T follicular helper cell (primary cell): ENCODE measurements at places on chromosomes 3 and 15.

DNA sequence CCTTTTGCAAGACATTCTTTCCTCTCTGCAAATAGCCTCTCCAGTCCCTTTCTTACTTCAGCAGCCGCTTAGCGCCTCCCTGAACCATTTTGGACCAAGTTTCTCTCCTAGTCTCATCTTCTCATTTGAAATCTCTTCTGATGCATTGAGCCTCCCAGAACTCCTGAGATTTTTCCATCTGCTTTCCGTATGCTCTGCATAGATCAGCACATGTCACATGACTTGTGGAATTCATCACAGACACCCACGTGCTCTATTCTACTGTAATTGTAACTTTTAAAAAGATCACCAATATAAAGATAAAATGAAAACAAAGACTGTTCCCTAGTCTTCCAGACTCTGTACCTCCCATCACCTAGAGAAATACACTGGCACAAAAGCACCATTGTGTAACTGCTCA is 100.7 kb downstream of the GADL1 start:
- DNase-seq: no peak

DNA sequence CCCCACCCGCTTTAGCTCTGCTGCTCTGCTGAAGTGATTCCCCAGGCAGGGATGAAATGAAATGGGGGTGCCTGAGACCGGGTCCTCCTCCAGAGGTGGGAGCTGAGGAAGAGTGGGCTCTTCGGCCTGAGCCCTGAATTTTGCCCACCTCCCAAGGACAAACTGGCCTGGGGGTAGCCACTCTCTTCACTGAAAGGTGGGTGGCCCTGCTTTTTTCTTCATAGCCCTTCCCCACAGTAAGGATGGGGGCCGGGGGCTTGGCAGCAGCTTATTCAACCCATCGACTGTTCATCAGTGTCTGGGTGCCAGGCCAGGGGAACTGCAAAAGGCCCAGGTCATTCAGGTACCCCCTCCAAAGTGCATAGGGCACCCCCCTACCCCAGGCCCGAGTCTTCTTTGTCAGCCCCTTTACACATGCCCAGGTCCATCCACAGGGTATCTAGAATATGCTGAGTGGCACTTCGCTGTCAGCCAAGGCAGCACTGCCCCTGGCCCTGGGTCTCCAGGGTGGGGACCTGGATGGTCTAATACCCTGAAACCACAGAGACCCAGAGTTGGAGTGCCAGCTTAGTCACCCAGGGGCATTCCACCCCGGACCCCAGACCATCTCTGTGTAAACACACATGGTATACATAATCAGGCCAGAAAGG is 7.9 kb downstream of the SCN5A start:
- DNase-seq: no peak

DNA sequence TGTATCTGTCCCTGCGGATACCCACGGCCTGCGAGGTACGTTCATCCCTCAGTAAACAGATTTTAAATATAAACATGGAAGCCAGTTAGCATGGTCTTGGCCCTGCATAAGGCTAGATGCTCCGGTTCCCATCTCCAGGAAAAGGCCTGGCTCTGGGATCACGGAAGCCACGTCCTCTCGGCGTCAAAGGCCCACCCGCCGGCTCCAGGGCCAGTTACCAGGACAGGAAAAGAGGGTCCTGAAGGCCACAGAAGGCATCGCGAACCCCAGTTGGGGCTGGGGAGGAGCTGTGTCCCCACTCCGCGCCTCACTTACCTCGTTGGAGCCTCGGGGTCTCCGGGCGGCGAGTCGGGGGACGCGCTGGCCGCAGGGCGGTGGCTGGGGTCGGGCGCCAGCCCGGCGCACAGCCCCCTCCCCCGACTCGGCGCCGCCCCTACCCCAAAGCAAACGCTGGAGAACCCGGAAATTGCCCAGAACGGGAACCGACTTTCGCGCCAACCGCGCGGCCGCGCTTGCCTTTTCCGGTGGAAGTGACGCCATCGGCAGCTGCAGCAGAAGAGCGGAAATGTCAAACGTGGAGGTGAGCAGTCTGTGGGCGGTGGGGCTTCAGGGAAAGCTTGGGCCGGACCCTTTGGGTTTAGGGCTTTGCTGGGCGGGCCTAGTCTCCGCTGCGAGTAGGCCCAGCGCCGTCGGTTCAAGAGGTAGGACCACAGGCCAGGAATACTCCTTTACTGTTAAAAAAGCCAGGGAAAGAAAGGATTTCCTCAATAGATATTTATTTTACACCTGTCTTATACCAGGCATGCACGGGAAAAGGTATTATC is at the start of gene TOPBP1:
Gene TOPBP1 (minus strand): TSS at position 488 of the 824 bp plus-strand sequence. CDS start 814 bp downstream, outside the sequence.
- DNase-seq: peak; percentile 76

DNA sequence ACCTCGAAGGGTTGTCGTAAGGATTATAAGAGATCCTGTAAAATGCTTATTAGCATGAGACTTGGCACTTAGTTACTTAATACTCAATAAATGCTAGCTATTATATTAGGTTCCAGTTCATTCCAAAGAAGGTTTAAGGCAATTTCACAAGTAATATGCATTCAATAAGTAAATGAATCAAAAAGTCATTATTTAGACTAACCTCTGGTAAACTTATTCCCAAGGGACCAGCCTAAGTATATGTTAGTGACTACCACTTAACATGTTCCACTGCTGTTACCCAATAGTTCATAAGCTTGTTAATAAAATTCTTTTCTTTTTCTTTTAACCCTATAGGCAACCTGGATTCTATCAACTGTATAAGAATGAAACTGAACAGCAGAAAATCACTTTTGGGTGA is 5.1 kb downstream of the PDCD10 start:
- no peak for DNase-seq

- no peak for DNase-seq
Observed at GRCh38 chr3:13457593-13457992, 22.5 kb upstream of the HDAC11 start.

- peak; percentile 69 for DNase-seq
Observed at GRCh38 chr15:69760890-69761568, 308.4 kb downstream of the RPLP1 start.

GRCh38 chr15:35289024-35289617 is 204.0 kb upstream of the NANOGP8 start:
- DNase-seq: no peak

- peak; percentile 6 for DNase-seq
Observed at GRCh38 chr15:89171136-89172072, 50.0 kb downstream of the RLBP1 start.

DNA sequence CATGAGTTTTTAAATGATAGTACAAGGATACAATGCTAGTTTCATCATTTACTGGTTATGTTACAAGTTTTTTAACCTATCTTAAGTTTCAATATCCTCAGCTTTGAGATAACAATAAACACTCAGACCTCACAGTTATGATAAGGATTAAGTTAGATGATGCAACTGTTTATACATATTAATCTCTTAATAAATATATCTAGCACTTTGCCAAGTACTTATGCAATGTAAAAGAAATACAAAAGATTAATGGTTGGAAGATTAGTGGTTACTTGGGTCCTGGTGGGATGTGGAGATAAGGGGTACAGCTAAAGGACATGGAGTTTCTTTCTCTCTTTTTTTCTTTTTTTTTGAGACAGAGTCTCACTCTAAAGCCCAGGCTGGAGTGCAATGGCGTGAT is 12.0 kb downstream of the SPPL2A start:
- no peak for DNase-seq

GRCh38 chr3:20751296-20751695 is 565.3 kb upstream of the SGO1 start:
- DNase-seq: no peak

DNA sequence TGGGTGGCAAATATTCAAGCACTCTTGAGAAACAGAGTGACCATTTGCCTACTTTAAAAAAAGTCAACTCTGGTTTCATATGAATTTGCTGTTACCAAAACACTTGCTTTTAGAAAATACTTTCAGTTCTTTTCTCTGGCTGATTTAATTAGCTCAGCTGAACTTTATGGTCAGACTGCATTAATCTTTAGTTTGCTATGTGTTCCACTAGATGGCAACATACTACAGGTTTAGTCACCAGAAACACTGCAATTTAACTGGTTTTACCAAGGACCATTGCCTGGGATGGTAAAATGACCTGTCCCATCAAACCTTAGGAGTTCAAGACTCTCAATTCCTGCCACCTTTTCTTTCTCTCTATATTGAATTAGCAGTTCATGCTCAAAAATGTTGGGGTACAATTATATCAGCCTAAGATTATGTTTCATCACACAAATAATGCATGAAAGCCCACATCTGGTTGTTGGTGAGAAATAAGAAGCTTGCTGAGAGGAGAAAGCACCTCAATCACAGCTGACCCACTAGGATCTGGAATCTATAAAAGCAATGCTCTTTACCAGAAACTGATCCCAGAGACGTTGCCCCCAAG is 14.2 kb downstream of the EIF4E3 start:
- no peak for DNase-seq

GRCh38 chr15:99550077-99550476 is 15.7 kb upstream of the MEF2A start:
- DNase-seq: no peak

- no peak for DNase-seq
Observed at GRCh38 chr3:137217733-137218132, 259.9 kb downstream of the IL20RB start.

DNA sequence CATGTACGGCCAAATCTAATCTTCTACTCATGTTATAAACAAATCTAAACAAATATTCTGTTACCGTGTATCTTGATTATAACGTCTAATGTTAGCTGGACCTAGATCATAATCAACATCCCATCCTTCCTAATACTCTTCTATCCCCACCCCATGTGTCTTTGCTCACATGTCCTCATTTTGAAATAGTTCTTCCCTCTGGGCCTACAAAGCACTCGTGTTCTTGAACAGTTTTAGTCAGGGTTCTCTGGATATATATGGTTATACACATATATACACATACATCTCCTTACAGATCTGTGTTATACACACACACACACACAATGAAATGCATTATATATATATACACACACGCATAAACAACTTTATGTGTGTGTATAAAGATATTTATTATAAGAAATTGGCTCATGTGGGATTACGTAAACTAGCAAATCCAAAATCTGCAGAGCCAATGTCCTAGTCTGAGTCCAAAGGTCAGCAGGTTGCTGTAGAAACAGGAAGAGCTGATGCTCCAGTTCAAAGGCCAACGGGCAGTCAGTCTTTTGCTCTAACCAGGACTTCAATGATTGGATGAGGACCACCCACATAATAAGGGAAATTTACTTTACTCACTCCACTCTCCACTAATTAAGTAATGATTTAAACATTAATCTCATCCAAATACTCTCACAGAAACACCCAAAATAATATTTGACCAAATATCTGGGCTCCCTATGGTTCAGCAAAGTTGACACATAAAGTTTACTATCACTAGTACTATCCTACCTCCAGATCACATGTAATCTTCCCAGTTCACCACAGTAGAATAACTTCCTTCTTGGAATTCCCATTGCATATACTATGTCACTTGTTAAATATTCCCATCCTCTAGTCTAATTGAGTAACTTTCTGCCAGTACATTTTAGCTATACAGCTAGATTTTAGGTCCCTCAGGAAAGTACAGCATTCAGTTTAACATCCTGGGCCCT is 450.0 kb downstream of the ROBO1 start:
- no peak for DNase-seq

DNA sequence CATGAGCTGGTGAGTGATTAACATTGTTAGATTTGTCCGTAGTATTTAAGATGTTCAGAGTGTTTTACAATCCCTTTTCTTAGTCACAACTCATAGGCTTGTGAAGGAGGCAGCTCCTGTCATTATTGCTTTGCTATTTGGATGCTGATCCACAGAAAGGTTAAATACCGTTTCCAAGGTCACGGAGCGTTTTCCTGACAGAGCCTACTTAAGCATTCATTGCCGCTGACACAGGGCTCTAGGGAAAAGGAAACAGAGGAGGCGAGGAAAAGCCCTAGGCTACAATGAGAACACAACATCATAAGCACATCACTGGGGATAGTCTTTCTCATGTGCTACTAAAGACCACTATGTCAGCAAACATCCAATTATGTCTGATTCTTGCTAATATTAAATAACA is 38.5 kb upstream of the CPB1 start:
- no peak for DNase-seq

- DNase-seq: no peak
Observed at GRCh38 chr3:65761446-65762234, 277.1 kb downstream of the MAGI1 start.

GRCh38 chr3:98739266-98739665 is 23.9 kb upstream of the ST3GAL6 start:
- no peak for DNase-seq

DNA sequence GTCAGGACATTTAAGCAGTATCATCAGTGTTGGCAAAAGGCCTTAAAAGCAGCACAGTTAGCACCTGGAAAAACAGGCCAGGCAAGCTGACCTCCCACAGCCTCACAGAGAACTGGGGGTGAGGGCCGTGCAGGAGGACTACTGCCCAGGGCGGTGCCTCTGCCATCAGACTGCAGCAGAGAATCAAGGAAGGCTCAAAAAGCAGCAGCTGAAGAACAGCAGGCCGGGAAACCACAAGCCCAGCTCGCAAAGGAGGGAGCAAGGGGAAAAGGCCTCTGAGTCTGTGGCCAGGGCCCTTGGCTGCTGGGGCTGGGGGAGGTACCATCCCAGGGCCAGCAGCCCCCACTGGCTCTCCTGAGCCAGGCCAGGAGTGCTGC is 84.2 kb downstream of the SEC22A start:
- no peak for DNase-seq

- DNase-seq: no peak
Observed at GRCh38 chr15:67054676-67055075, 10.7 kb upstream of the SMAD3 start.

DNA sequence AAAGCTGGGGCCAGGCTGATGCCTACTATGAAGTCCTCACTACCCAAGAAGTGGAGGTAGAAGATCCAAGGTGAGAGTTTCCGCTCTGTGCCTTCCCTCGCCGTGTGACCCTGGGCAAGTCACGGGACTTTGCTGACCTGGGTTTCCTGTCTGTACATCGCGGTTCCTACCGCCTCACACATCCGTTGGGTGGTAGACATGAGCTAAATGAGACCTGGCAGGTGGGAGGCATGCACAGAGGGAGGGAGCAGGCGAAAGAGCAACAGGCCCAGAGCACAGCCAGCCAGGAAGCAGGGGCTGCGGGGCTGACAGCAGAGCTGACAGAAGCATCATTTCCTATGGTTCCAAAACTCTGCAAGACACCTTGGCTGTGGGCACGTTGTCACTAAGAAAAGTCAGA is 157.3 kb upstream of the BHLHE40 start:
- peak; percentile 60 for DNase-seq
